Heart right ventricle (tissue), 16 donors: ENCODE measurements at places on chromosomes 4 and X.

DNA sequence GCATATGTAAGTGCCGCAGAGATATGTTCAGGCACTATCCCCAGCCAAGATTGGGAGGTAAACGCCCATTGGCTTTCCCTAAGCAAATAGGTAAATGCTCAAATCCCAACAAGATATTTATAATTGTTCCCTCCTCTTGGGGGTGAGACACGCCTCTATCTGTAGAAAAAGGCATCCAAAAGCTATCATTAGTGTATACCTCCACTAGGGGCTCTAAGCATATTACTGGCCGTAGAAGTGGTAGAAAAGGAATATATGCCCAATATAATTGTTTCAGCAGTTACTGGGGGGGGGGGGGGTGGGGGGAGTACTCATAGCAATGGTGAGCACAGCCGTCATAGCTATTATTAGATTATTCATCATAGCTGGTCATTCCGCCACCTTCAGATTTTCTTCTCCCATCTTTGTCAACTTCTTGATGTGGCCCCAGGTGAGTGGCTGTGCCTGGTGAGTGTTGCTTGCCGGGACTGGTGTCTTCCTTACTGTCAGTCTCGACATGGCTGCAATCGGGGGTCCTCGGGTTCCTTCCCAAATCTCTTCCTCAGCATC lies 53.3 kb upstream of the WDR1 start:
- DNase-seq: no peak
- no peaks in the 10 kb centered on the region for H3K36me3 ChIP-seq
- H3K4me1 ChIP-seq: peaks cover 28% of the 10 kb centered on the region
- no peaks in the 10 kb centered on the region for H3K27me3 ChIP-seq
- H3K27ac ChIP-seq: no peak overlapping the region

GRCh38 chr4:16271411-16271810 lies 45.1 kb upstream of the TAPT1 start:
- H3K27me3 ChIP-seq: no peaks in the 10 kb centered on the region
- H3K36me3 ChIP-seq: no peaks in the 10 kb centered on the region
- no peak overlapping the region for H3K4me3 ChIP-seq
- H3K4me1 ChIP-seq: no peaks in the 10 kb centered on the region
- H3K27ac ChIP-seq: no peak overlapping the region

DNA sequence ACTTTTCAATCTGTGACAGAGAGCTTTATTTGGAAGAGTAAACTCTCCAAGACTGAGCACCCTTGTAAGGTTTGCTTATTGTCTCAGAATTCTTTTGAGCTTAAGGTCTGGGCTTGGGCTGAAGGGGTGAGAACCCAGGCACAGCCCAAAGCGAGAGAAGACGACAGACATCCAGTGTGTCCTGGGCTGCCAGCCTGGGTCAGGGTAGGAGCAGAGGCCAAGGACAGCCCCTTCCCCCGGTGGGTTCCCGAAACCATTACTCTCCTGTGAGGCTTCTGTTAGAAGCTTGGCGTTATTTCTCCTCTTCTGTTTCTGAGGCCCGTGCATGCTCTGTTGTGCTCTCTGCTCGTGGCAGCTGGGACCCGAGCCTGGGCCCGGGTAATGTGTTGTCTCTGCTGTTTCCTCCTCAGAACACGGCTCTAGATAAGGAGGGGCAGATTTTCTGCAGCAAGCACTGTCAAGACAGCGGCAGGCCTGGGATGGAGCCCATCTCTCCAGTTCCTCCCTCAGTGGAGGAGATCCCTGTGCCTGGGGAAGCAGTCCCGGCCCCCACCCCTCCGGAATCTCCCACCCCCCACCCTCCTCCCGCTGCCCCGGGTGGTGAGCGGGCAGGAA lies 177.5 kb downstream of the DCLK2 start:
- H3K4me3 ChIP-seq: no peak overlapping the region
- no peaks in the 10 kb centered on the region for H3K4me1 ChIP-seq
- DNase-seq: no peak
- peak overlapping the region; percentile 48 for H3K27ac ChIP-seq

DNA sequence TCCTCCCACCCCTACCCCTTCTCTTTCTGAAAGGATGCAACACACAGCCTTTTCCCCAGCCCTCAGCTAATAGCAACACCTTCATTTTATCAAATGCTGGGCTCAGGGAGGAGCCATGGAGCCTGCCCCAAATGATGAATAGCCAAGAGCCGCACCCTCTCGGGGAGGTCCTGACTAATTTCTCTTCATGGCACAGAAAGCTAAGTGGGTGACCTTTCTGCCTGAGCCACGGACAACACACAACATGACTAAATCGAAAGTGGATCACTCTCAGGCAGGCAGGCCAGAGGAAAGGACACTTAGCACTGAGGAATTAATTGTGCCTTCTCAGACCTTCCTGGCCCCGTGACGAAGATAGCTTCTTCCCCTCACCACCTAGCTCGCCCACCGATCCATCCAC lies 165.1 kb upstream of the RAI2 start:
- no peaks in the 10 kb centered on the region for H3K36me3 ChIP-seq
- no peaks in the 10 kb centered on the region for H3K27me3 ChIP-seq
- no peak overlapping the region for H3K27ac ChIP-seq

DNA sequence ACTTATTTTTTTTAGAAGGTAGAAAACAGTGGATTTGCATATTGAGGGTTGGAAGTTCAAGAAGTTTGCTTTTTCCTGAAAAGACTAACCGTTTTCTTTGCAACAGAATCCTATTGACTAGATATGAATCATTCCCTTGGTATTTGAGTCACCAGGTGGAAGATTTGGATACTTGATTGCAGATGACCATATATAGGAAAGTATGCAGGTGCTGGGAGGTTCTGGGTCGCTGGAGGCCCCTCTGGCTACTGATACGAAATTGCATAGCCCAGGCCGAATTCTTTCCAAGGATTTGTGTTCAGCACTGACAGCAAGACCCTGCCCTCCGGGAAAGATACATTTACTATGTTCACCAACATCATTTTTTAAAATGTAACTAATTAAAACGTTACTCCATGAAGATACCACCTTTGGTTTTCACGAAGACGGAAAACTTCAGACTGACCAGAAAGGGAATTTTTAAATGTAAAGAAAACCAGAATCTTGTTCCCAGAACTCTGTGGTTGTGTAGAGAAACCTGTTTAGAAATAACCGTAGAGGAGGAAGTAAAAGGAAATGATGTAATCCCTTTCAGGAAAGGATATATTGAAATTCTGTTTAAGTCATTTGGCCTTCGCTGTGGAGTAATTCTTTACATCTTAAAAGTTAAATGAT lies 946 bp downstream of the ANXA3 start:
- peak overlapping the region; percentile 94 for H3K27ac ChIP-seq
- H3K27me3 ChIP-seq: no peaks in the 10 kb centered on the region
- peak overlapping the region; percentile 74 for H3K4me3 ChIP-seq
- DNase-seq: no peak
- H3K36me3 ChIP-seq: no peaks in the 10 kb centered on the region
- peaks cover 6% of the 10 kb centered on the region for H3K4me1 ChIP-seq

GRCh38 chr4:69843932-69844331 lies 16.0 kb downstream of the SULT1E1 start:
- no peak overlapping the region for H3K27ac ChIP-seq
- H3K36me3 ChIP-seq: no peaks in the 10 kb centered on the region
- no peaks in the 10 kb centered on the region for H3K4me1 ChIP-seq
- no peaks in the 10 kb centered on the region for H3K27me3 ChIP-seq

DNA sequence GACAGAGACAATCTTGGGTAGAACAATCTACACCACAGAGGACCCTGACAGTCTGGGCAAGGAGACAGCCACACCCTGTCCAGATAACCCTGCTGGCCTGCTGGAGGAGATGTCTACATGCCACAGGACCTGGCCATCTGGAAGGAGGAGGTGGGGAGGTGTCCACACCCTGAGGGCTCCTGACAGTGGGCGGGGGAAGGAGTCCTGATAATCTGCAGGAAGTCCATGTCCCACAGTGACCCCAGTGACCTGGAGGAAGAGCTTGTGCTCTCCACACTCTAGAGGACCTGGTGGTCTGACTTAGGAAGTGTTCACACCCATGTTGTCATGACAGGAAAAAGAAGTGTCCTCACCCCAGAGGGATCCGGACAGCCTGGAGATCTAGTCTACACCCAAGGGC lies 5.5 kb downstream of the SUV39H1 start:
- no peak for DNase-seq
- H3K27me3 ChIP-seq: no peaks in the 10 kb centered on the region
- no peaks in the 10 kb centered on the region for H3K36me3 ChIP-seq
- no peak overlapping the region for H3K4me3 ChIP-seq
- H3K27ac ChIP-seq: no peak overlapping the region

GRCh38 chr4:101328063-101328602 lies 19.2 kb downstream of the PPP3CA start:
- no peak for DNase-seq
- no peaks in the 10 kb centered on the region for H3K27me3 ChIP-seq
- no peaks in the 10 kb centered on the region for H3K4me1 ChIP-seq
- no peak overlapping the region for H3K4me3 ChIP-seq

GRCh38 chrX:109797311-109797975 lies 64.4 kb upstream of the ACSL4 start:
- H3K27me3 ChIP-seq: no peaks in the 10 kb centered on the region
- no peaks in the 10 kb centered on the region for H3K36me3 ChIP-seq
- H3K4me1 ChIP-seq: no peaks in the 10 kb centered on the region
- DNase-seq: no peak
